ENCODE measurements at places on chromosomes 7 and 10. TPM values are rescaled to one million over a fixed set of nuclear protein-coding genes. Genes with fewer than 3 reads are reported as not detected.

Gene OR6B1
- not detected for total RNA-seq

Gene GJD4
- total RNA-seq = not detected

Gene NAT16
- 0.84 TPM for total RNA-seq

Gene FBXW4
- total RNA-seq = 32.8 TPM

Gene TWNK
- 32.5 TPM for total RNA-seq

Gene POLR1F
- 24.6 TPM for total RNA-seq

Gene FOXP2
- total RNA-seq = 0.43 TPM

Gene UPK3BL2
- 12.4 TPM for total RNA-seq

Gene SPAM1
- not detected for total RNA-seq

Gene MEOX2
- 0.19 TPM for total RNA-seq

Gene MLXIPL
- 9.4 TPM for total RNA-seq

Gene ADCK2
- 11.7 TPM for total RNA-seq

Gene CYP26C1
- 0.21 TPM for total RNA-seq

Gene MET
- 12.9 TPM for total RNA-seq

Gene AGR2
- not detected for total RNA-seq

Gene CPA2
- 0.31 TPM for total RNA-seq
